T-helper 2 cell treated with Interferon-gamma antibody and Interleukin-4, amounts not matched to agents 5 μg/mL and 100 μg/mL, for 36 hours (primary cell): ENCODE measurements at places on chromosomes 2 and 18.
A peak's percentile ranks its signal among the peaks of the same experiment; 100 is the strongest.

DNA sequence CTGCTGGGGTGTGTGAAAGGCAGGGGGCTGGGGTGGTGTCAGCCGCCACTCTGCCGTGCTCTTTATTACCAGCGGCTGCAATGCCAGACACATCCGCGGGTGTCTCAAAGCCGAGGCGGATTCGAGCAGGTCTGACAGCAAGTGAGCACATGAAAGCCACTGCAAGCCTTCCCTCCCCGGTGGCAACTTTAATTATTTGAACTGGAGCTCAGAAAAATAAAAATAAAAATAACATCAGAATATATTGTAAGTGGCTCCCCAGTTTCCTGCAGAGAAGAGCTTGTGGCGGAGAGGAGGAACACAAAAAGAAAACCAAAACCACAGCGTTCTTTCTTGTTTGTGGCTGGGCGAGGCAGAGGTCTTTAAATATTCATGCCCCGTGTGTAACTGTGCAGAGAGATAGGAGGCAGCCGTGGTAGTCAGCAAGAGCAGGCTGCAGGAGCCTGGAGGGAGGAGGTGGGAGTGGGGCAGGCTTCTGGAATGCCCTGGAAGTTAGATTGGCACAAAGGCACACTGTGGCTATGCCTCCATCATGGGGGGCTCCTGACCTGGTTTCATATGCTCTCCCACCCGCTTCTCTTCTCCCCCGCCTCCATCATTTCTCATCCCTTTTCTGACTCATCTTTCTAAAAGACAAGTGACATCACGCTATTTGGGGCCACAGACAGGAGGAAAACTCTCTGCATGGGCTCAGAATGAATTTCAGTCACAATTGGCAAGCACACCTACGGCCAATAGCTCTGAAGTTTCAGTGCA is 199.8 kb downstream of the CLIP4 start:
- peak; percentile 62 for DNase-seq

GRCh38 chr2:95296880-95297487 is at the start of gene KCNIP3:
KCNIP3 (plus strand) TSS chr2:95297347; CDS start chr2:95297439, 92 bp downstream.
- DNase-seq: no peak

DNA sequence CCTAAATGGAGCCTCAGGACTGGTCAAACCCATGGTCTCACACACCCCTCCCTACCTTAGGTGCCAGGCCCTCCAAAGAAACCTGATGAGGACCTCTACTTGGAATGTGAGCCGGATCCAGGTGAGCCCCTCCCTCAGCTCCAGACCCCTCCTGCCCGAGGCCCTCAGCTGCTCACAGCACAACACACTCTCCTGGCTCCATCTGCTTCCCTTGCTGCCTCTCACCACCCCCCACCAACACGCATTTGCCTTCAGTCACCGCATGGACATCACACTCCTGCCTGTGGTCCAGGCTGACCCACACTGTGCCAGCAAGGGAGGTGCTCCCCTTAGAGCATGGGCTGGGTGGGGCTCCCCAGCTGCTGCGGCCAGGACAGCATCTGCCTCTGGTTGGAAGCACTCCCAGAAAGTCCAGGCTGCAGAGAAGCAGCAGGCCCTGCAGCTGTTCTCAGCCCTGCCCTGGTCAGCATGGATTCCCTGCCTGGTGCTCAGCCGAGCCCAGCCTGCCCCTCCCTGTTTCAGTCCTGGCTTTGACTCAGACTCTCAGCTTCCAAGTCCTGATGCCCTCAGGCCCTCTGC is 15.1 kb downstream of the SH2D6 start:
- DNase-seq: no peak

DNA sequence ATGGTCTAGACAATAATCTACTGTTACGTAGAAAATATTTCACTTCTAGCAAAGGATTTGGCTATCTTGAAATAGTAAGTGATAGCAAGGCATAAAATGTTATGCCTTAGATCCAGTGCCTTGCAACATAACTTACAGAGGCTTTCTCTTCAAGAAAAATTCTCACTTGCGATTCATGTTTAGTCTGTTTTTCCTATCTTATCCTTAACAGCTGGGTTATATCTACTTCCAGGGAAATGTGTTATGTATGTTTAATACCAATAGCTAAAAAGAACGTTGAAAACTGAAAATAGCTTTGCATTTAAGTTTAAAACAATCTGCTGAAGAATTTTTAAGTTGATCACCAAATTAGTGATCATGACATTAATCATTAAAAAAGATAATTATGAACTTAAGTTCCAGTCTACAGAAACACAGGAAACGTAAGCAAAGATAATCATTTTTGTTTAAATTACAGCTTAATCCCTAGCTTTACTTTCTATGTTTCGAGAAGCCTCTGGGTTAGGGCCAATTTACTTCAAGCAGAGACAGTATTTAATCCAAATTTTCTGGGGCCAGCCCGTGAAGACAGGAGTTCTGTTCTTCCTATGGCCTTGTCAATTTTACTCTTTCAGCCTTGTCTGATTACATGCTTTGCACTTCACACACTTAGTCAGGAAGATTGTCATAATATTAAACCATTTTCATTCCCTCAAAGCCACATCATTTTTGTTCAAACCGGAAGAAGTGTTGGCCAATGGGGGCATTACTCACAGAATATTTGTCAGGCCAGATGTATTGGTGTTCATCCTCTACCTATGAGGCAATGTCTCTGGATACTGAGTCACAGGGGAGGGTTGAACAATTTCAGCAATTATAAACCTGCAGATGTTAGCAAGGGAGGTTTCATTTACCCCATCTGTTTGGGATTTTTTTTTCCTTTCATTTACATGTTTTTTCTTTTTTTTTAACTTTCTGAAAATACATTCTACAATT is 1132.9 kb upstream of the ZEB2 start:
- no peak for DNase-seq

DNA sequence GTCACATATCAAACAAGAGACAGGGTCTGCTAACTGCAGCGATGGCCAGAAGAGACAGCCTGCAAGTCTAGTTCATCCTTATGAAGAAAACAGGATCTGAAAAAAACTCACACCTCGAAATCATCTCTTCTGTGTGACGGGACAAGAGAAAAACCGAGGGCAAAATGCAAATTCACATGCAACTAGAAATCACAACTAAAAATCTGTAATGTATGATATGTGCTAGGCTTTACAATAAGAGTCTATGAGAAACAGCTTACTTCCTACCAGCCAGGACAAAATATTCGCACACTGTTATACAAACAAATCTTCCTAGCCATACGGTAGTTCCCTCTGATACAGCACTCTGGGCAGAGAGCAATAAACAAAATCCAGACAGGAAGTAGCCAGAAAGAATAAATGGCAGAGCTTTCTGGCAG is 48.8 kb downstream of the ANKRD44 start:
- no peak for DNase-seq

DNA sequence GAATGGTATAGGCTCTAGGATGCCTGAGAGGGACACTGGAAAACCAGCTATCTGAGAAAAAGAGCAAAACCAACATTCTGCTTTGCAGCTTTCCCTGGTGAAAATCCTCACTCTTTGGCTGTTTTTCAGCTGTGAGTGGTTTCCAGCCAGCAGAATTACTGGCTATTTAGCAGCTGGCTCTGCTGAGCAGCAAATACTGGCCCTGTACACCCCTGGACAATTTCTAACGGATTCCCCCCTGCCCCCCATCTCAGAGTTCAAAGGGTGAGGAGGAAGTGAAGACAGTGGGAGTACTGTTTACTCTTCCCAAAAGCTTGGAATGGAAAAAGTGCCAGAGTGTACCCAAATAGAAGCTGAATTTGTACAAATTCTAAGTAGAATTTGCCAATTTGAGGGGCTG is 26.1 kb upstream of the IMP4 start:
- no peak for DNase-seq

DNA sequence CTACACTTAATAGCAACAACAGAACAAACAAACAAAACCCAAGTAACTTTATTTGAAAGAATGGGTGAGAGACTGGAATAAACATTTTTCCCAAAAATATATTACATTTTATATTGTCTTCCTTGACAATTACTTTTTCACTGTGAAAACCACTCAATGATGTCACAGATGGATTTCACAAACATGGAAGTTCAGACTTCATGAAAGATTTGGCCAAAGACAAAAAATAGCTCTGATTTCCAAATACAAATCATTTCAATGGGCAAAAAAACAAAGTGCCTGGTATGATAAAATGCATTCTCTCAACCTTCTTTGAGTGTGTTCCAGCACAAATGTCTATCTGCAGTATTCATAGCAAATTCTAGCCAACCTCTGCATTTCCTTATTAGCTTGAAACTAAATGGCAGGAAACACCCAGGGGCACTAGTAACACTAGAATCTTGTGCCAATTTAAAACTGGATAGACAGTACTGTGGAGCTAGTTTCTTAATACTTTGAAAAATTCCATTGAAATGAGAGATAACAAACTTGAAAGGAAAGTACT is 28.5 kb upstream of the NAPG start:
- DNase-seq: no peak

- DNase-seq: peak; percentile 62
Measured at GRCh38 chr18:14189858-14190257, 57.6 kb upstream of the ZNF519 start.

- no peak for DNase-seq
Measured at GRCh38 chr2:203790134-203790852, 77.3 kb upstream of the CTLA4 start.

- no peak for DNase-seq
Measured at GRCh38 chr2:19632403-19632991, 269.3 kb downstream of the TTC32 start.

DNA sequence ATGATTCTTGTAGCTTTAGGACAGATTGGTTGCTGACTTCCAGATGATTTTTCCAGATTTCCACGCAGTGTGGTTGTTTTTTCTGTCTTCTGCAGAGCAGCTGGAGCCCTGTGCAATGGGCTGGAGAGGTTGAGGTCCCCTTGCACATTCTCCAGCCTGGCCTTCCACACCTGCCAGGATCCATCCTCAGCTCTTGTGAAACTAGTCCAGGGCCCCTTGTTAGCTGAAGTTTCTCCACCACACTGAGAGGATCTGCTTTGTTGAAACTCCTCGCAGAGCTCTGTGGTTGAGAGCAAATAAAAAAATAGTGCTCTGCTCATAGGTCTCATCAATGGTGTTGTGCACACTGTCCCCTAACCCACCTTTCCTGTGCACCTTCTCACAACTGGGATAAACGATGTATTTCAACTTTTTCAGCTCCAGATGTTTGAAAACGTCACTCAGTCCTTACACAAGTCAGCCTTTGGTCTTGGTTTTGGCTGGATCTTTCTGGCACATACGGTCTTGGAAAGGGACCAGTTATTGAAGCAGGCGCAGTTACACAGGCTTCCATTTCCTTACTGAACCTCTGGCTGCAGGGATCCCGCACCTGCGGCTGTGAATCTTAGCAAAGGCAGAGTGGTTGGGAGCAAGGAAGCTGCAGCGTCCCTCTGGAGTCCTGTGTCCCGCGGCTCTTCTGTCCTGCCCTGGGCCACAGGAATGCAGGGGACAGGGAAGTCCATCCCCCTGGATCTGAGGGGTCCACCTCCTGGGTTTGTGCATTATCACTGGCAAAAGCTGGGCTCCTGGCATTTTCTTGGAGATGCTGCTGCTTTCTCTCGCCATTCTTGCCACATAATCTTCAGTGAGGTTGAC is 272.0 kb upstream of the DSEL start:
- DNase-seq: no peak

DNA sequence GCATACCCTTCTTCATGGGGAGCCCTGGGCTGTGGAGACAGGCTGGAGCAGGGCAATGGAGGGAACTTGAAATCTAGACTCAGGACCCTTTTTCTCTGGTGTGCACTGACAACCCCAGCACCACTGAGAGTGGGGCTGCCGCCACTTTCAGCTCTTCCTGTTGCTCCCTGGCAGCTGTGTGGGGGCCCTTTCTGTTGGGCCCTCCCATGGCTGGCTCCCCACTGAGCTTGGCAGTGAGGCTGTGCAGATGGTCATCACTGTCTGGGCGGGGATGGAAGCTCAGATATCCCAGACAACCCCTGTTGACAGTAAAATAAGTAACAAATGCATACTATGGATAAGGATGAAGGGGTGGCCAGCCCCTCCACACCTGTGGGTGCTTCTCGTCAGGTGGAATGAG is 6.7 kb downstream of the MYO7B start:
- DNase-seq: no peak

GRCh38 chr2:204948822-204949221 is 403.5 kb downstream of the PARD3B start:
- DNase-seq: no peak

DNA sequence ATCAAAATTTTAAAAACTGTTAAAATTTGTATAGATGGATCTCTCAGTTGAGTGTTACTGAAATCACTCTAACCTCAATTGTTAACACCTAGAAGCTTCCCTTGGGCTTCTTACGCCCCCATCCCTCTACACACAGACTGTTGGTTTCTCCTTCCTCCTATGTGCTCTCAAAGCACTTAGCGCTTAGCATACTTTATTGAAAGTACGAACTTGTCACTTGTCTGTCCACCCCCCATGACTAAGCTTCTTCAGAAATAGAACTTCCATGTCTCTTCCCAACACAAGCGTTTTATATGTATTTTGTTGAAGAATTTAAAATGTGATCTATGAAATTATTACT is 441 bp downstream of the MPHOSPH10 start:
- no peak for DNase-seq

GRCh38 chr18:69982417-69982816 is 34.7 kb upstream of the CD226 start:
- DNase-seq: no peak

GRCh38 chr2:183113630-183114029 is 10.6 kb upstream of the NUP35 start:
- DNase-seq: no peak

DNA sequence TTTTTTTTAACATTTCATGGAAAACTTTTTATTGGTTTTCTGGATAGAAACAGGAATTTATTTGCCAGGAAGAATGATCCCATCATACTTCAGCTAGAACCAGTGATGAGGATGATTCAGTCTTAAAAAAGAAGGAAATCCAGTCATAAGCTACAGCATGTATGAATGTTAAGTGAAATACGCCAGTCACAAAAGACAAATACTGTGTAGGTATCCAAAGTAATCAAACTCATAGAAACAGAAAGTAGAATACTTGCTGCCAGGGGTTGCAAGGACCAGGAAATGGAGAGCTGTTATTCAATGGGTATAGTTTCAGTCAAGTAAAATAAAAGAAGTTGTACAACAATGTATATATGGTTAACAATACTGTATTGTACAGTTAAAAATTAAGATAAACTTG is 21.3 kb downstream of the PSME4 start:
- DNase-seq: no peak

DNA sequence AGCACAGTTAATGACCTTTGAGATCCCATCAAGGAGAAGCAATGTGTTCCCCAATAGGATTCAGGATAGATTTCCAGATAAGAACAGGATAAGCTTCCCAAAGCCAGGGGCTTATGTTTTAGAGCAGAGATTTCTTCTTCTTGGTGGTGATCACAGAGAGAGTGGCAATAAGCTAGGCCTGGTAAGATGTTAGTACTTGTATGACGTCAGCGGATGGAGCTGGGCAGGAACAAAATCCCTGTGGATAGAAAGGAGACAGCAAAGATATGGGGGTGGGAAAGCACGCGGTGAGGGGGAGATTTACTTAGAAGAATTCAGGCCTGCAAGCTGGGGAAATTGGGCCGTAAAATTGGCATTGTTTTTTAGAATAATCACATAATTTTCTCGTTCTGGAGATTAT is 323.0 kb downstream of the MTX2 start:
- DNase-seq: no peak

- DNase-seq: no peak
Measured at GRCh38 chr2:100819370-100820272, at the start of gene NPAS2. NPAS2 (plus strand) TSS chr2:100820139; CDS start chr2:100904755, 84,616 bp downstream.
